Umbilical cord (tissue), 2 donors: ENCODE measurements at places on chromosomes 6 and 20. TPM values are rescaled to one million over a fixed set of nuclear protein-coding genes. Genes with fewer than 3 reads are reported as not detected.

Gene RGS17
- total RNA-seq, result 6.7 TPM

DNA sequence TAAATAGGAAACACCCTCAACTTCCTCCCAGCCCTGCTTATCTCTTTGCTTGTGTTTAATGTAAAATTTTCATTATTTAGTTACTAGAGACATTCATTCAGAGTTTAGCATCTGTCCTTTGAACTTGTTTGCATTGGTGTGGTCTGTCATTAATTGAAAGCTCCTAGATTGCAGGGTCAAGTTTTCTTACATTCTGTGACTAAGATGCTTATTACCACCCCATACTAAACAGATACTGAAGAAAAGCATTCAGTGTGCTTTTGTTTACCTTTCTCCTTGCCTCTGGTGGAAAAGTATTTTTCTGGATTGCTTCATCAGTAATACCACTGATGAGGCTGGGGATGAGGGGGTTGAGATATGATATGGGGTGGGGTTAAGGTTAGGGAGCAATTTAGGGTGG is 199.0 kb downstream of the SAMD5 start:
- DNase-seq, result no peak

DNA sequence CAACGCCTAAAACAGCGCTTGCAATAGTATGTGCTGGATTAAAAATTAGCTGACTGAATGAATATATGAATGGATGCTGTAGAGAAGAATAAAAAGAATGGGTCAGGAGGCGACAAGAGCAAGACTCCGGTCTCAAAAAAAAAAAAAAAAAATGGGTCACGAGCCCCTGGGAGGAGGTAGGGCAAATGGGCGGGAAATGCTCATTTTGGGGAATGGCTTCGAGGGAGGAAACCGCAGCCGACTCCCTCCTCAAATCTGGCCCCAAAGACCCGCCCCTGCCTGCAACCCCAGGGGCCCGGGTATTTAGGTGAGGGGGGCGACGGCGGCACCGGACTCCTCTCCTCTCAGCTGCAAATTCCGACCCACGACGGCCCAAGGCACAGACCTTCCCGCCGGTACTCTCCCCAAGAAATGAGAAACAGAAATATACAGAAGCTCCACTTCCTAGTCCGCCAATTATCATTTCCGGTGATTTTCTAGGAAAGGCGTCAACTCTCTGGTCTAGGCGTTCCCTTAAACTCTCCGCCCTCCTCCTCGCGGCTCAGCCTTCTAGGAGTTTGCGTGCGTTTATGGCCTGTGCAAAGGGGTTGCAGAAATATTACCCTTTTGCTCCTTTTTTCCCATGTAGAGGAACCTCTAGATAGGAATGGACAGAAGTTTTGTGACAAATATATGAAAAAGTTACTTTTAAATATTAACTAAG is at the start of gene ZNF311:
ZNF311 (minus strand) TSS at position 133 of the 703 bp plus-strand sequence. CDS start 1,361 bp downstream, outside the sequence.
- DNase-seq, result peak; percentile 94

- no peak for DNase-seq
Observed at GRCh38 chr20:36606158-36607066, 833 bp downstream of the RAB5IF start.

Gene KIFC1
- 7.5 TPM for total RNA-seq

- no peak for DNase-seq
Observed at GRCh38 chr20:23509247-23509913, 18.5 kb downstream of the CST8 start.
